ENCODE measurements at places on chromosomes 2 and 18.

DNA sequence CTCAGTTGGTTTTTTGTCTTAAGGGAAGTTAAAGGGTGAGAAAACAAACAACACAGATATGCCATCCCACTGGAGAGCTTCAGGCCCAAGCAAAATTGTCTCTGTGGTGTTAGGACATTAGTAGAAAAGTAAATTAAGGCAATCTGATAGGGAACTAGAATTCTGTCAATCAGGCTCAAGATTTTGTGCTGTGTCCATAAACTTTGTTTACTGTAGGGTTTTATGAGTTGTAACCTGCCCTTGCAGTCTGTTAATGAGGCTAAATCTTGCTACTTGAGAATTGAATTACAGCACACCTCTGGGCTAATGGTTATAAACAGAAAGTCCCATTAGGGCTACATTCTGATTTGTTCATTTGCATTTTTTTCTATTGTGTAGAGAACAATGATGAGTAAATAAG is 78.0 kb upstream of the OTX1 start:
- DNase-seq, result no peak

DNA sequence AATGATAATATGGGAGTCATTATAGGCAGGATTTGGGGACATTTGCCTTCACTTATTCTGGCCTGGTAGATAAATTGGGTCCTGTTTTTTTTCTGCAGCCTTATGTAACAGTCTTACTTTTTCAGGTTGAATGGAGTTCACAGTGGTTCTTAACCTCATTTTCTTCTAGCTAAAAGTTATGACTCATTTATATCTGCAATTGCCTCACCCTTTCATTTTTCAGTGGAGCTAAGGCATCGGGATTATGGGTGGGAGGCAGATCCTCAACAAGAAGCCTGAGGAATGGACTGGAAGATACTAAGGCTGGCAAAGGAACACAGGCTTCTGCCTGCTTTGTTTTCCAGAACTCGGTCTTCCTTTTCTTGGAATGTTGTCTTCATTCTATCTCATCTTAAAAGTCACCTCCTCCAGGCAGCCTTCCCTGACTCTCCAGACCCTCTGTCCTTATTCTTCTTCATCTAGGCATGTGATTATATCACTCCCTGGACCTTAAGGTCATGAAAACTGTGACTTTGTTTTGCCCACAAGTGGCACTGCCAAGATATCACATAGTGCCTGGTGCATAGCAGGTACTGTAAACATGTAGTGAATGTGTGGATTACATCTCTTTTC is 41.0 kb upstream of the ACSL3 start:
- DNase-seq, result no peak

DNA sequence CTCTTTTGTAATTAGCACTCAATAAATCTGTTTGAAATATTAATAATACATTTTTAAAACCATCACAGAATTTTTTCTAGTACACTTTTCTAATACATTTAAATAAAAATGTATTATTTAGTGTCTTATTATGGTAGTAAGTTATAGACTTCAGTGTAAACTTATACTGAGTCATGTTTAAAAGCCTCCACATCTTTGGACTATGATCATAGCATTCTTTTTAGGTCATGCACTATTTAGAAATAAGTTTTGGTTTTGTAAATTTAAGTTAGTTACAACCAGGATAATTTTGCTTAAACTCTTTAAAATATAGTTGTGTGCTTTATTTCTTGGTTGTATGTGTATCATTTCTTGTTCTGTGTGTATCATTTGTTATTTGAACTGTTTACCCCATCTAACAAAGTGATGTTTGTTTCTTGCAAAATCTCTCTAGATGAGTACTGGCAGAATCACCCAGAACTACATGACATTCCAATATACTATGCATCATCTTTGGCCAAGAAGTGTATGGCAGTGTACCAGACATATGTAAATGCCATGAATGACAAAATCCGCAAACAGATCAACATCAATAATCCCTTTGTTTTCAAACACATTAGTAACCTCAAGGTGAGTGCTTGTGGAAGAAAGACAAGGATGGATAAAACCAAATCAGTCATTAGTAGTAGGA is 16.7 kb downstream of the CPSF3 start:
- DNase-seq, result no peak

- no peak for DNase-seq
Observed at GRCh38 chr2:203330434-203330833, 2.2 kb downstream of the ABI2 start.

- DNase-seq, result no peak
Observed at GRCh38 chr18:28422577-28422976, 245.6 kb upstream of the CDH2 start.

DNA sequence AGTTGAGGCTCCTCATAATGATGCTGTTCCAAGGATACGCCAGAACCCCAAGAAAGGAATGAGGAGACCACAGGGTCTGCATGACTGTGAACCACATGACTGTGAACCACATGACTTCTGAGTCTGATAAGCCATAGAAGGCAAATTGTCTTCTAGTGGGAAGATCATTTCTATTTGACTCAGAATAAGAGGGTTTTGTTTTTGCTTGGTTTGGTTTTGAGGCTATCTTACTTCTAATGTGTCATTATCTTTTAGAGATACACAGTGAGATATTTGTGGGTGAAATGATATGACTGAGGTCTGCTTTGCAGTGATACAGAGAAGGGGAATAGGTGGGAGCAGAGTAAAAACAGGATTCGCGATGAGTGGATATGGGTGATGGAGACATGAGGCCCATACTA is 28.9 kb upstream of the BCL2L11 start:
- DNase-seq, result no peak

GRCh38 chr2:74566076-74566753 is 11.7 kb downstream of the DOK1 start:
- DNase-seq, result no peak

DNA sequence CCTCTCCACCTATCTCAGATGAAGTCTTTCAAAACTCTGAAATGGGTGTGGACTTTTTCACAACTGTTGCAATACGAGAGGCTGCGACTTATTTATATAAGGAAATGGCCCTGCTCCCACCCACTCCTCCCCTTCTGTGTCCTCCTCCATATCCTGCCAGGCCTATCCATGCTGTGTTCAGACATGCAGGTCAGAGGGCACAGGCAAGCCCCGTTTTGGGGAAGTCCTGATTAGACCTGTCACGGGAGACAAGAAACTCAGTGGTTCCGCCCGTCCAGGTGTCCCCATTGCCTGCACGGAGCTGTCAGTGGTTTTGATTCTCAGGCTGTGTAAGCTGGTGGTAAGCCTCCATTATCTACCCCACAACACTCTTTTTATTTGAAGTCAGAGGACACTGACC is 99.6 kb upstream of the MGAT5 start:
- DNase-seq, result no peak

DNA sequence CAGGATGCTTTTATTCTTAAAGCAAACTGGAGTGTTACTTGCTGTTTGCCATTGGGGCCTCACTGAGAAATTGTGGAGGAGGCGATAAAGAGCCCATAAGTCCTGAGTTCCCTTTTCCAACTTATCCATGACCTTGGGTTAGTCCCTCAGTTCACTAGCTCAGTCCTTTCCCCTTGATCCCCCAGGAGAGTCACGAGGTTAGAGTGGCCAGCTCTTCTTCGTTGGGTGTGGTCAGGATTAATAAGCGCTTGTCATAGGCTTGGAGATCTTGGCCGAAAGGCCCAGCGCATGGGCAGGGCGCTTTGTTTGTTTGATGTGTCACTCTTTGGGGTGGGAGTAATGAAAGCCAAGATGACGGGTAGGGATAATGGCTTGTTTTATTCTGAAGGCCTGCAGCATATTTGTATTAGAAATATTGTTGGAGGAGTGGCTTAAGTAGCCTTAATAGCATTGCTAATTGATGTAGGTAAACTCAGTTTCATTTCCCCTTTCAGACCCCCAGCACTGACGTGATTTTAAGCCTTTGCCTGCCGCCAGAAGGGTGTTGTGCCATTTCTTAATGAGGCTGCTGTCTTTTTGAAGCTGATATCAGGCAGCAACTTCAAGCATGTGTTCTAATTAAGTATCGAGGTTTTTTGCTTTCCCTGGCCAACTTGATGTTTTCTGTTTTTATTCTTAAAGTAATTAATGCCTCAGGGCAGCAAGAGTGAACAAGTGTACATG is 15.7 kb downstream of the GRHL1 start:
- DNase-seq, result no peak

- DNase-seq, result no peak
Observed at GRCh38 chr18:50506362-50506761, 53.5 kb upstream of the MAPK4 start.

DNA sequence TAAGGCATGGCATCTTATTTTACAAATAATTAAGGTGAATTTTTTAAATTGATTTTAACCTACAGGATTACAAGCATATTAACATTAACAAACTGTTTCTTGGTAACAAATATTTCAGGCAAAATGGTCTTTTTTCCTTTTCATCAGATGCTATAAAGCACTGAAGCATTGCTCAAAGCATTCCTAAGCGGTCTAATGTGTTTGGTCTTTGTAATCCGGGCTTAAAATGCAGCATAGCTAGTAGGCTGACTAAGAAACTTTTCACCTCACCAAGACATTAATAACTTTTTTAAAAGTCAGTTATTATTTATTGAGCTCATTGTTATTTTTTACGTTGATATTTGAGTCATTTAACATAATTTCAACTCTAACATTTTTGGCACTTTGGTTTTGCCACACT is 538.8 kb upstream of the SLC39A10 start:
- DNase-seq, result no peak

GRCh38 chr2:6865346-6866274 is at the start of gene CMPK2:
CMPK2 (minus strand) TSS chr2:6865907; CDS start chr2:6865696, 211 bp downstream.
- no peak for DNase-seq

- DNase-seq, result no peak
Observed at GRCh38 chr2:60553495-60554073, at the start of gene BCL11A. BCL11A (minus strand) TSS chr2:60553654; CDS start chr2:60553270, 384 bp downstream.

DNA sequence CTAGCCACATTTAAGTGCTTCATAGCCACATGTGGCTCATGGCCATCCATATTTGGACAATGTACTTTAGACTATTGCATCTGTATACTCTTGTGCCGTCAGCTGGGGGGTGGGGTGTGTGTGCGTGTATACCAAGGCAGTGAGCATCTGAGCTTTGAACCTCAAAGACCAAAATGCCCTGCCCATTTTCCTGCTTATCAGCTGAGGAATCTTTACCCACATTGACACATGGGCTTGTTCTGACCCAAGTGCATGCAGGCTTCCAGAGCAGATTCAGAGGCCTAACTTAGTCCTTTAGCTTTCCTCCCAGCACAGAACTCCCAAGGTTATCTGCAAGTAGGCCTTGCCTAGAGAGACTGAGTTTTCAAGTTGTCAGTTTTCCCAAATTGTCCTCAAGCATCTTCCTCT is 11.1 kb upstream of the MOCOS start:
- no peak for DNase-seq
